ENCODE measurements at places on chromosomes 13 and 19.
A peak's percentile ranks its signal among the peaks of the same experiment; 100 is the strongest.

- no peak for DNase-seq
Observed at GRCh38 chr13:88651531-88651930, 980.4 kb downstream of the SLITRK5 start.

GRCh38 chr13:83286737-83287136 lies 595.5 kb downstream of the SLITRK1 start:
- no peak for DNase-seq

- DNase-seq: no peak
Observed at GRCh38 chr13:24075137-24075975, 85.2 kb upstream of the SPATA13 start.

DNA sequence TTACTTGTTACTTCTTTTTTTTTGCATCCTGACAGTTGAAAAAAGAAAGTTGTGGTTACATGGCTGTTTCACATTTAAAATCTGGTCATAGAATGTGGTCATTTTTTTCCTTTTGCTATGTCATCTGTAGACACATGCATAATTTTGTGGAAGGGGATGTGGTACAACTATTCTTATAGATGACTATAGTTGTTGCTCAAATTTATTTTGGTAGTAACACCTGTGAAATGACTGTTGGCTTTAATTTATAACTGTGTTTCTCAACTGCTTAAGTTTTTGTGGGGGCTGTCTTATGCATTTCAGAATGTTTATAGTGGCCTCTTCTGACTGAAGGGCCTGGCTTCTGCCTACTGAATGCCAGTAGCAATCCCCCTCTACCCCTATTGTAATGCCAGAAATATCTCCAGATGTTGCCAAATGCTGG lies 130.5 kb downstream of the PAN3 start:
- peak; percentile 85 for DNase-seq

DNA sequence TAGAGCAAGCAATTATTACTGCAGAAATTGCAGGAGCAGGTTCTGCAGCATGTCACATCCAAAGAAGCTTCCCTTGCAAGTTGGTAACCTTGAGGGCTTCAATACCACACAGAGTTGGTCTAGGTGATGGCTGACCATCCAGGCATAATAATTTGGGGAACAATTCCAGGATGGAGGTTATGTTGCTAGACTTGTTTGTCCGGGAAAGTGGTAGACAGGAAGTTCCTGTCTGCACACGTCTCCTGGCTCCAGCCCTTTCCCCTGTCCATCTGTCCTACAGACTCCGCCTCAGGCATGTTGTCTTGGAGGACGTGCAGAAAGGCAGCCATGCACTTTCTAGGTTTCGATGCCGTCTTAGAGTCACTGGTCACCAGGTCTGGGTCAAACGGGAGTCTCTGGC lies 26.0 kb downstream of the DPRX start:
- no peak for DNase-seq

DNA sequence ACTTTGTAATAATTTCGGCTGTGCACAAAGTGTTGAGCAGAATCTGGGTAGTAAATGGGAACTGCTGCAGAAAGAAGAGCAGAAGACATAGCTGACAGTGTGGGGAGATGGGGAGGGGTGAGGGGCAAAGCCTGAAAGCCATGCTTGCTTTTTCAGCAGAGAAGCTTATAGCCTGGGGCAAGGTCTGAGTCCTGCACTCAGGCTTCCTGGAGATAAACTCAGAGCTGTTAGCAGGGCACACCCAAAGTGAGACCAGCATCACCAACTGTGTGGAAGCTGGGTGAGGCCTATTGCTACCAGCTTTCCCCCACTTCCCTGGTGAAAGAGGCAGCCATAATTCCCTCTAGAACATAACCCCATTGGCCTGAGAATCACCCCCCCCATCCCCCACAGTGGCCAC lies 15.6 kb upstream of the LHFPL6 start:
- DNase-seq: no peak

- DNase-seq: no peak
Observed at GRCh38 chr19:33171222-33171795, 22.8 kb upstream of the LRP3 start.

DNA sequence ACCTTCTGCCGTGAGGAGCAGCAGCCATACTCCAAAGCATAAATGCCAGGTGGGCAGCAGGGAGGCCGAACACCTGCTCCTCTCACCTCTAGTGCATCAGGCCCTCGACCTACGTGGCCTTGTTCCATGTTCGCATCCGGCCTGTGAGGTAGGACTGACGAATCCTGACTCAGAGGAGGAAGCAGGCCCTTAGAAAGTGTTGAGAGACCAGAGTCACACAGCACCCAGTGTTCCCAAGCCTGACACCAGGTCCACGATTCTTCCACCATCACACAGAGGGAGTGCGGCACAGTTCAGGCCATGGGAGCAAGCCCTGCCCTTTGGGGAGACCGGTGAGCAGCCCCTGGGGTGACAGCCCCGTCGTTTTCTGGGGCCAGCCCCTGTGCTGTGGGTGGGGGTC lies 14.7 kb downstream of the ATP12A start:
- no peak for DNase-seq
